ENCODE measurements at places on chromosomes 2 and 18.

DNA sequence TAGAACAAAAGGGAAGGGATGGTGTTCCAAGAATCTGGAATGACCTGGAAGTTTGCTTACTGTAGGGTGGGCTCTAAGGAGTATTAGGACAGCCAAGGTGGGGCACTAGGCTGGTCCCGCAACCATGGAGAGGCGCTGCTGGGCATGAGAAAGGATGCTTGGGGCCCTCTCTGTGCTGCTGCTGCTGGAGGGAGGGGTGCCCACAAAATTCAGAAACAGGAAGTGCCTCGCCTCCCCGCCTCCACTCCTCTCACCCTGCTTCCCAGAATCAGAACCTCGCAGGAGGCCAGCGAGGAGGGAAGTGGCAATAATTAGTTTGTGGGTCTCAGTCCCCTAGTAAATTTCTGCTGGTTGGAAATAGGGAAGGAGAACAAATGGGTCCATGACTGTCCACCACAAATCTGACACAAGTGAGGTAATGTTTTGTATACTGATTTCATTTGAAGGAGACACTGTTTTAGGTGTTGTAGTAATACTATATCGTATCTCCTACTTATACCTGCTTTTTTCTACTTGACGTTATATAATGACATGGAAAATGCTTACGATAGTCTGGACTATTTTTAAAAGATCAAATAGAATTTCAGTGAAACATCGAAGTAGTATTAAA lies 7.9 kb upstream of the PDCL3 start:
- DNase-seq = no peak

DNA sequence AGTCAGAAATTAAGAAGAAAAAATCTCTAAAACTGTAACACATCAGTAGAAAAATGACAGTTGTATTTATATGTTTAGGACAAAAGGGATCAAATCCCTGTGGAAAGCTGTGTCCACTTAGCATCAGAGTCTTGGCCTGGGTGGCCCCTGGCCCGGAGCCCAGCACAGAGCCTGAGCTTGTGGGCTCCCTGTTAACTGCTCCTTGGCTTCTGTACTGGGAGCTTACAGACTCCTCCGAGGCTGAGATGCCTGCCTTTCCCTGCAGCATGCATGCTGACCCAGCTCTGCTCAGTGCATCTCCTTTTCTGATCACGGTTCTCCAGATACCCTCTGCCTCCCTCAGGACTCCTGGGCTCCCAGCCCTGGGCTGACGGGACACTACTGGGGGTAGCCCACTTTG lies 98.1 kb downstream of the DCDC2C start:
- no peak for DNase-seq

DNA sequence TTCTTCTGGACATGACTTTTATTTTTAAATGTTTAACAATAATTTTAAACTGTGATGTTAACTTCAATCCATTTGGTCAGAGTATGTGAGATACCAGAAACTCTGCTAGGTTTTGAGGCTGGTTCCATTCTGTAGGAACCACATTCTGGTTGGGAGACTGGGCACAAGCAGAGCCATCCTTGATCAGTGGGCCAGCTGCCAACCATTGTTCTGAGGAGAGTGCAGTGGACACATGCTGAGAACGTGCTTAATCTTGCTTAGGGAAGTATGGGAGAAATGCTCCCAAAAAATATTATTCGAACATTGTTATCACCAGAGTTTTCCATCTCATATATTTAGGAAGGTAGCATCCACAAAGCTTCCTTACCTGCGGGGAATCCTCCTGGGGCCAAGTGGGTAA lies 155.8 kb downstream of the RTN4 start:
- DNase-seq = no peak

- DNase-seq = no peak
Observed at GRCh38 chr2:236025892-236026291, 142.3 kb downstream of the GBX2 start.

- DNase-seq = no peak
Observed at GRCh38 chr18:23951206-23951605, 63.3 kb upstream of the TTC39C start.

- no peak for DNase-seq
Observed at GRCh38 chr2:85754313-85755095, 713 bp downstream of the ATOH8 start.

- DNase-seq = no peak
Observed at GRCh38 chr2:71683666-71684065, 230.3 kb downstream of the DYSF start.

DNA sequence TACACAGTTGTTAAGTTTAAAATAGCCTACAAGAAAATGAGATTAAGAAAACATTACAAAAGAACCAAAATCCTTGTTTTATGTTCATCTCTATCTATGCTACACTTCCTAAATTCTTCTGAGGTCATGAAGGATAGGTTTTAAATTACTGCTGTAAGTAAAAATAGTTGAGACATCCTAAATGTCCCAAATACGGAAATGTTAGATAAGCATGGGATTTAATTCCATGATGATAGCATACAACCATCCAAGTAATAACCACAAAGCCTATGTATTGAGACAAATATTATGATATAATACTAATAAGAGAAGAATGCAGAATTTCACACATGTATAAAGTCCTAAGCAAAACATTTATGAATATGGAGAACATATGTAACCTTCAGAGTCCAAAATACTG lies 34.1 kb downstream of the PIEZO2 start:
- no peak for DNase-seq

GRCh38 chr2:236343400-236344161 lies 79.4 kb upstream of the ASB18 start:
- peak; percentile 42 for DNase-seq

- DNase-seq = no peak
Observed at GRCh38 chr18:77058290-77058835, 74.2 kb downstream of the MBP start.

DNA sequence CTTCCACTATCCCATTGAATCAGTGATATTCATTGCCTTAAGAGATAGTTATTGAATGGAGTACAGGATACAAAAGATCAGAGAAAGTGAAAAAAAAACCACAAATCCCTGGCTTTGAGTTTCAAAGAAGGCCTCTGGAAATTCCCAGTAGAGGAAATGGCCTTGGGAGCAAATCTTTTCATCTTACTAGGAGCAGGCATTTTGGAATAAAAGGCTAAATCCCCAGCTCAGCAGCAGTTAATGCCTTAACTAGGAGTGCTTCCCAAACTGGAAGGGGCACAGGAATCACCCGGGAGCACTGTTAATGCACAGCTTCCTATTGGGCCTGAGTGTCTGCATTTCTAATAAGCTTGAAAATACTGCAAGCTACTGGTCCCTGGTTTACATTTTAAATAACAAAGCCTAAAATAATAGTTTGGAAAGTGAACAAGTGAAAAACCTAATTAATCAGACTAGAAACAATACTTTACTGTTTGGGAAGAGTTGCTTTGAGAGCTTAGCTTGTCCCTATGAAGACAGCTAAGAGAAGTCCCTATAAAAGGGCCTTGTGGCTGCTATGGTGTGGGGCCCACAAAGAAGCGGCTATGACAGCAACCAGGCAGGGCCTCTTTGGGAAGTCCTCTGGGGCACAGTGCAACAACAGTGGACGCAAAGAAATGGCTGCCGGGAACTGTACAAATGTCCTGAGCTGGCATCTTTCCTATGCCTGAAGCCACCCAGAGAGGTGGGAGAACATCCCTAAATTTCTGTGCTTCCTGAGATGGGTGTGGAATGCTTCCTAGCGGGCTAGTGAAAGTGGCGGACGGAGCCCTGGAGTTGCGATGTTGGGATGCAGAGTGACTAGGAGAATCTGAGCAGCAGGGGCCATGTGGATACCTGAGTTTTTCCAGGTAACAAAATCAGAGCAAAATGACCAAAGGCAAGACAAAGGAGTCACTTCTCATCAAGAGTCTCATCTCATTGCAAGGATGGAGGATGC lies 117.1 kb upstream of the KLHL14 start:
- DNase-seq = no peak

- DNase-seq = no peak
Observed at GRCh38 chr2:16647992-16648617, 17.5 kb downstream of the CYRIA start.

GRCh38 chr2:120678251-120678650 lies 57.4 kb upstream of the GLI2 start:
- no peak for DNase-seq

DNA sequence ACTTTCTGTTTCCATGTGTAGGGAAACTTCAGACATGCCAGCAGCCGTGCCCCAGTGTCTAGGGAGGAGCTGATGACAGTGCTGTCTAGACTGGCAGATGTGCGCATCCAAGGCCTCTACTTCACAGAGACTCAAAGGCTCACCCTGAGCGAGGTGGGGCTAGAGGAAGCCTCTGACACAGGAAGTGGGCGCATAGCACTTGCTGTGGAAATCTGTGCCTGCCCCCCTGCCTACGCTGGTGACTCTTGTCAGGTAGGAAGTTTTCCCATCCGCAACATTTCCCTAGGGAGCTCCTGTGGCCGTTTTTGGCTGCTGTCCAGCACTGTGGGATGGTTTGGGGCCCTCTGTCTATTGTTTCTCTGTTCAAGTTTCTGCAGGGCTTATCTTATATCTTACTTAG lies 143.1 kb upstream of the TTC39C start:
- DNase-seq = peak; percentile 61

GRCh38 chr2:236164201-236164924 lies 3.8 kb downstream of the GBX2 start:
- DNase-seq = no peak

DNA sequence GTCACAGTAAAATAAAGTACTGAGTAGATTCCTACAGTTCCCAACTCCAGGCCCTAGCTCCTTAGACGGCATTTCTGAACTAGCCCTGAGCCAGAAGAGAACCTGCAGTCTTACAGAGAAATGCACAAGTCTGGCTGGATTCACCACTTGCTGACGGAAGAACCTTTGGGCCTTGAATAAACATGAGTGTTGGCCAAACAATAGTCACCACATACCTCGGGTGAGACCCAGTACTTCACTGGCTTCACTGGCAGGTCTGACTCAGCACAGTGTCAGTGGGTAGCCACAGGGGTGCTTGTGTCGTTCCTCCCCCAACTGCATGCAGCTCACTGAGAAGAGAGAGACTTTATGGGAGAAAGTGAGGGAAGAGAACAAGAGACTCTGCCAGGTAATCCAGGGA lies 88.9 kb downstream of the TMEM185B start:
- DNase-seq = no peak

GRCh38 chr2:201852878-201853415 lies 46.6 kb downstream of the CDK15 start:
- no peak for DNase-seq

GRCh38 chr2:62369541-62370202 lies 136.3 kb downstream of the TMEM17 start:
- no peak for DNase-seq

- no peak for DNase-seq
Observed at GRCh38 chr18:31649978-31650719, 34.2 kb downstream of the B4GALT6 start.

GRCh38 chr2:204199357-204199756 lies 262.8 kb downstream of the ICOS start:
- no peak for DNase-seq

DNA sequence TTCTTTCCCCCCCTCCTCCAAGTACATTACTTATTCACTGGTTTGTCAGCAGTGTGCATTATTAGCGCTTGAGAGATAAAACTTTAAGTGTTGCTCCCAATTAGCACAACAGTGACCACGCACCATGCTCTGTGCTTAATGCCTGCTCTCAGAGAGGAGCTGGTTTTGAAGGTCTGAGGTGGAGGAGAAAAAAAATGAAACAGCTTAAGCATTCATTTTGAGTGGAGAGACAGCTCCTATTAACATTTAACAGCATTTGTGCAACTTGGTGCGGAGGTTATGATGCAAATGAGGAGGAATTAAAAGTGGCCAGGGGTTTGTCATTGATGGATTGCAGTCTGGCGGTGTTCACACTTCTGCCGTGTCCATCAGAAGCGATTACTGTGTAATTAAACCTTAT lies 141.8 kb downstream of the FIGN start:
- DNase-seq = no peak

DNA sequence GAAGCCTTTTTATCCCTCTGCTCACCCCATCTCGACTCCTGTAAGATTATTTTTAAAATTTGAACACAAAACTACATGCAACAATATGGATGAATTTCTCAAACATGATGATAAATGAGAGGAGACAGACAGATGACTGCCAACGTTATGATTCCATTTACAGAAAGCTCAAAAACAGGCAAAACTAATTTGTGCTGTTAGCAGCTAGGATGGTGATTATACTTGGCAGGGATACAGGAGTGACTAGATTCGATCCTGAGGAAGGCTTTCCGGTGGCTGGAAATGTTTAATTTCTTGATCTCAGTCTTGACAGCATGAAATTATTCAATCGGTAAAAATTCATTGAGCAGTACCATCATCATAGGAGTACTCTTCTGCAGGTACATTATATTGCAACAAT lies 163.4 kb upstream of the SH3BP4 start:
- no peak for DNase-seq

- no peak for DNase-seq
Observed at GRCh38 chr18:8730080-8730827, 24.9 kb downstream of the MTCL1 start.

GRCh38 chr2:201180010-201180409 lies 2.9 kb upstream of the CASP10 start:
- no peak for DNase-seq

DNA sequence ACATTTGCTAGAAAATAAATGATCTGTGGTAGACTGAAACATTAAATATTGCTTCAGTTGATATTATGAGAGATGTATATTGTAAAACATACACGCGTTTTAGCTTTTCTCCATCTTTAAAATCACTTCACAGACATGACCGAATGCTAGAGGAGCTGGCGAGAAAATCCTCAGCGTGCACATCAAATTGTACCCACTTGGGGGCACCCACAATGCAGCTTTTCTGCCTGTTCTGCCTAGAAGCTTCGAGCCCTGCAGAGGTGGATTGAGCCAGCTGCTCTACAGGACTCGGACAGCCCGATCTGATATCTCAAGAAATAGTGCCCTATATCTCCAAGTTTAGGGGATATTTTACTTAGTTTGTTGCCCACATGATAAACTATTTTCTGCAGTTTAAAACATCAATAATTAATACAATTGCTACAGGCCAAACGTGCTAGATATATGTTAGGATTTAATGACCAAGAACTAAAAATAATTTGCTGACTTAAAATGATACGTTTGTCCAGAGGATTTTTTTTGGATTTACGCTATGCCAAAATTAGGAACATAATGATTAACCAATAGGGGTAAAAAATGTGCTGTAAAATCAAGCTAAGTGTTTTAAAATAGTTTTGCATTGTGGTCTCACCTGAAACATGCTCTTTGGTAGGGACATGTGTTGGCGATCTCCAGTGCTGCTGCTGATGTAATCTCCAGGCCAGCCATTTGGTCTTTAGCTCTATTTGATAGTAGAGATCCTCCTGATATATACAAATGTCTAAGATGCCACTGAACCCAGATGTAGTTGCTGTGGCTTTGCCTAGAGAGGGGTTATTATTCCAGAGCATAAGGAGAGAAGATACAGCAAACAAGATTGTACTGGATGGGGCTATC lies 22.3 kb upstream of the ATP5MC3 start:
- DNase-seq = peak; percentile 50

DNA sequence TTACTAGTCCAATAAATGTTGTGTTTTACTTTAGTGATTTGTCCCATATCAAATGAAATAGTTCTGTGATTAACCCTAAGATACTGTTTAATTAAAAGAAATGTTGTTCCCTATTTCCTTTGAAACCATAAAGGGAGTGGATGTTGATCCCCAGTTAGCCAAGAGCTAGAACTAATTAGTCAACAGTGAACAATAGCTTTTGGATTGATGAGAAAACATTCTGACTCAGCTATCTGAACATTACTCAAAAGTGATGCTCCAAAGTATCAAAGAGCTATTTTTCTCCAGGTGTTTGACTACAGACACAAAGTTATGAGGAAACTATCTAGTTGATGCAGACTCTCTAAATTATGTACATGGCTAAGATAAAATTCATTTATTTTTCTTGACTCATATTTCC lies 7.3 kb upstream of the FEZ2 start:
- no peak for DNase-seq

GRCh38 chr2:126898636-126899035 lies at the start of gene TEX51:
TEX51 (plus strand) TSS chr2:126898890; CDS start chr2:126898919, 29 bp downstream.
- DNase-seq = no peak

Measured in COLO829 (cell line).